ENCODE measurements at places on chromosomes 6 and 20.

DNA sequence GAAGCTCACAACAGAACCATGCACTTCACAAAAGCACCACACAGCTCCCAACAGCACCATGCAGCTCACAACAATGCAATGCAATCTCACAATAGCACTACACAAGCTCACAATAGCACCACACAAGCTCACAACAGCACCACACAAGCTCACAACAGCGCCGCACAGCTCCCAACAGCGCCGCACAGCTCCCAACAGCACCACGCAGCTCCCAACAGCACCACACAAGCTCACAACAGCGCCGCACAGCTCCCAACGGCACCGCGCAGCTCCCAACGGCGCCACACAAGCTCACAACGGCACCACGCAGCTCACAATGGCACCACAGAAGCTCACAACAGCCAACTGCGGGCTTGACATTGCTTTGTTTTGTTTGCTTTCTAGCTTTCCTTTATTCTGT lies 198.1 kb downstream of the DLL1 start:
- DNase-seq = no peak

GRCh38 chr20:48782901-48783308 lies 44.9 kb downstream of the PREX1 start:
- DNase-seq = no peak

- no peak for DNase-seq
Measured at GRCh38 chr6:120005292-120005976, 655.9 kb upstream of the MAN1A1 start.

- DNase-seq = no peak
Measured at GRCh38 chr6:42276034-42276890, 58.6 kb upstream of the MRPS10 start.

DNA sequence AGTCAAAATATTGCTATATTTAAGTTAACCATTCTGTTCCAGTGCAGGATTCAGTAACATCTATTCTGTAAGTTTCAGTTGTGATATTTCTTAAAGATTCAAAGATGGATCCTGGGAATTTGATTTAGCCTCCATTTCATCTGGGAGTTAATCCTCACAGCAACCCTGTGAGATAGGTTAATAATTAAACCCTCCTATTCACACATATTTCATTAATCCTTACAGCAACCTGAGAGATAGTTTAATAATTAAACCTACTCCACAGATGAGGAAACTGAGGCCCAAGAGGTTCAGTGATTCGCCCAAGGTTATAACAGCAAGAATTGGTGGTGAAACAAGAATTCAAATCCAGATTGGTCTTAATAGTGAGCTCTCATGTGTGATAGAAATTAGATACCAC lies 10.9 kb upstream of the ZBTB2 start:
- no peak for DNase-seq

DNA sequence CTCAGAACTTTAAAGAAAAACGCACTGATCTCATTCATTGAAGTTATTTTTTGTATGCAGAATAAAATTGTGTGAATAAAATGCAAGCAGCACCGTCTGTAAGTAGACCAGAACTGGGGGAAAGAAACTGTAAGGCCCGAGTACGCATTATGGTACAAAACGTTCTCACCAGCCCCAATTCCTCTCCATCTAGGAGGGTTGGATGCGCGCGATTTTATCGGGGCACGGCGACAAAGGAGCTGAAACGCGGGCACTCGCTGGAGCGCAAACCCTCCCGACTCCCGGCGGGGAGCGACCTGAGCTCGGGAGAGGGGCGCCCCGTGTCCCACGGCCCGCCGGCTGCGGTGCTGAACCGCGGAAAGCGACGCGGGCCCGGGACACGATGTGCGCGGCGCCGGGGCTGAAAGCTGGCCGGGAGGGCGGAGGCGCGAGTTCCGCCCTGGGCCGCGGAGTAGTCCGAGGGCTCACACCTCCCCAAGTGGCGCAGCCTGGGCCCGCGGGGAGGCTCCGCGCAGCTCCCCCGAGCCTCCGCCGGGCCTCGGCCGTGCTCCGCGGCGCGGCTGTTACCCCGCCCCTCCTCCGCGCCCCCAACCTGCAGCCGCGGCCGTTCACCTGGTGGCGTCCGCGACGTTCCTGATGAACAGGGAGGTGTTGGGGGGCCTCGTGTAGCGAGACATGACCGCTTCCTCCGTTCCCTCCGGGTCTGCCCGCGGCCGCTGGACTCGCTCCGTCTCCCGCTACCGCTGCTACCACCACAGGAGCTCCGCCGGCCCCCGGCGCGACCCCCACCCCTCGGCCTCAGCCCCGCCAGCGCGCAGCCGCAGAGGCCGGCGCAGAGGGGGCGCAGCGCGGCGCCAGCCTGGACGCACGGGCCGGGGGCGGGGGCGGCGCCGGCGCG lies at the start of gene SRSF12:
TSS of gene SRSF12 (minus strand) at position 861 of the 898 bp plus-strand sequence. CDS start at position 677, 184 bp downstream.
- no peak for DNase-seq

DNA sequence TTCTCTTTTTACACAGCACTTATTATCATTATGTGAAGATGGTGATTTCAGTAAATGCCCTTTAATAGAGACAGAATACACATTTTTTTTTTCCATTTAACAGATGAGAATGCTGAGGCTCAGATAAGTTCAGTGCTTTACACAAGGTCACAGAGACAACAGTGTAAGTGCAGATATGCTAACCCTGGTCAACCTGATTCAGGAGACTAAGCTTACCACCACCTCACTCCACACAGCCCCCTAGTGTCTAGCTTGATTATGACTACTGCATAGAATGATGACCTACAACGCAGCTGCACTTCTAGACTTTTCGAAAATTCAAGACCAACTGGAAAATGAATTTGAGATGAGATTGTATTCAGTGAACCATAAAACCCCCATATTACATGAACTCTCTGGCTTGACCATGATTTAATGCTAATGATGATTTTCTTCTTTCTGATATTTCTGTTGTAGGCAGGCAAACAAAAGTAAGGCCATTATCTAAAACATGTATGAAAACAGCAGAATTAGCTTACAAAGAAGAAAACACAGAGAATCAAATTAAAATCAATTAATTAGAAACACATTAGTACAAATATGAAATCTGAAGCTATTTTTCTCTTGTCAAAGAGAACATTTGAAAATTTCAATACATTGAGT lies 212.1 kb upstream of the PHACTR1 start:
- peak; percentile 45 for DNase-seq

DNA sequence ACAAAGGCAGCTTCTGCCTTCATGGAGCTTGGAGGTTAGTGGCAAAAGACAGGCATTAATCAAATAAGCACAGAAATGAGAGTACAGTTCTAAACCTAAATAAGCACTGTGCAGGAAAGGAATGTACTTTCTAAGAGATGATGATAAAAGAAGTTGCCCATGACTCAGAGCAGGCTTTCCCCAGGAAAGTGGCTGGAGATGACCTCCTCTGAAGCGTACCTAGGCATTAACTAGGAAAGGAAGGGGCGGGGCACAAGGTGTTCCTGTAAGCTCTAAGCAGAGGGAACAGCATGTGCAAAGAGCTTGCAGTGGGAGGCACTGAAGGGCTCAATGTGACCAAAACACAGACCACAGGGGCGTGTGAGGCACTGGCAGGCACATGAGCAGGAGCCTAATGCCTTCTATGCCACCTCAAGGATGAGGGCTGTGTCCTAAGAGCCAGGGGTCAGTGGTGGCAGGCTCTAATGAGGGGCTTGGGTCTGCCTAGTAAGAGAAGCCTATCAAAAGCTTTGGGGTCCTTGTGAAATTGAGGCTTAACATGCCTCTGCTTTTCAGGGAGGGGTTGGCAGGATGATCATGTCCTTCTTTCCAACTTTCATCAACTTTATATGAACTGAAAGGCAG lies 4.9 kb downstream of the SSTR4 start:
- DNase-seq = no peak

GRCh38 chr6:127190552-127190951 lies 72.1 kb downstream of the RSPO3 start:
- no peak for DNase-seq

DNA sequence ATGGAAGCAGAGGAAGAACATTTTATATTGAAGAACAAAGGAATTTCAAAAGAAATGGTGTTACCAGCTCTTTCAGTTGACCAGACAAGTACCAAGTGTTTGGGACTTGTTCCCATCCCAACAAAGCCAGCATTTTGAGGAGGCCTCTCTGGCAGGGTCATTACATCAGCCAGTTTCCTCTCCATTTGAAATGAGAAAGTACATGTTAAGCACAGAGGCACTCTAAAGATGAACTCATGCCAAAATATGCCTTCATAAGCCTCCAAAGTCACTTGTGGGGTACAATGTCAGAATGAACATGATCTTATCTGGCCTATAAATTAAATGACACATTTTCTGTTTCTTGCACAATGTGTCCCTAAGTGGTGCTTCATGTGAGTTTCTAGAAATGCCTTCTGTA lies 223.9 kb downstream of the PRL start:
- DNase-seq = no peak

DNA sequence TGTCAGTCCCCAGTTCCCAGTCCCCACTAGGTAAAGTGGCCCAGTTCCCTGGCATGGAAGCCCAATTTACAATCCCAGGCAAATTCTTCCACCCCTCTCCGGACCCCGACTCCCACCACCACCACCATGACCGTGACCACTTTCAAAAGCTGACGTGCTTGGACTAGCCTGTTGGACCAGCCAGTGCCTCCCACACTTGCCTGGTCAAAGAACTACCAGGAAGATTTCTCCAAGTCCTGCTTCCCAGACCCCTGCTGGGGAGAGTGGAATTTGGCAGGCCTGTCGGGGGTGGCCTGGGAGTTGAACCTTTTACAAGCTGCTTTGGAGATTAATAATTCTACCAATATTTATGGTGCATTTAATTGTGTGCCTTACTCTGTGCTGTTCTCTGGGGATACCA lies 1.4 kb upstream of the PTPRT start:
- DNase-seq = no peak

DNA sequence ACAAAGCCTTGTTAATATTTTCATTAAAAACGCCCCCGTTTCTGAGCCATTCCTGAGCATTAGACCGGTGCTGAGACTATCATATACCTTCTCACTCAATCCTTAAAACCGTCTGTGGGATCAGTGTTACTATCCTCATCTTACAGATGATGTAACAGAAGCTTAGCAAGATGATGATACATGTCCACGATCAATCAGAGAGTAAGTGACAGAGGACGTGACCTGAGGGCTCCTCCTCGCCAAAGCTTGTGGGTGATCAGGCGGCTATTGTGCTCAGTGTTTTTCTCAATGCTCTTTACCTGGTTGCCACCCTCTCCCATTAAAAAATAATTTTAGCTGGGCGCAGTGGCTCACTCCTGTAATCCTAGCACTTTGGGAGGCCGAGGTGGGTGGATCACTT lies 113.1 kb downstream of the MTHFD1L start:
- no peak for DNase-seq

DNA sequence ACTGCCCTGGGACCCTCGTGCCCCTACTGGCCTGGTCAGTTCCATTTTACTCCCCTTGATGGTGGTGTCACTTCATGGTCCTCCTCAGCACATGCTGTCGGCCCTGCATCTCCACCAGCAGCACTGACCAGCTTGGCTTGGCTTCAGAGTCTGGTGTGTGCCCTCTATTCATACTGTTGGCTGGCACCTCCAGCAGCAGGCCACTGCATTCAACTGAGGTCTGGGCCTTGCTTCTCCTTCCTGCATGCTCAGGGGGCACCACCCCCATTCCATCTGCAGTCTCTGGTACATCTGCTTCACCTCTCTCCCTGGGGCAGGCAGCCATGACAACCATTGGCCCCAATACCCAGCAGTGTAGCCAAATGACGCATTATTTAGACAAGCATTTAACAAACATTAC lies 155.9 kb downstream of the SLC24A3 start:
- no peak for DNase-seq

DNA sequence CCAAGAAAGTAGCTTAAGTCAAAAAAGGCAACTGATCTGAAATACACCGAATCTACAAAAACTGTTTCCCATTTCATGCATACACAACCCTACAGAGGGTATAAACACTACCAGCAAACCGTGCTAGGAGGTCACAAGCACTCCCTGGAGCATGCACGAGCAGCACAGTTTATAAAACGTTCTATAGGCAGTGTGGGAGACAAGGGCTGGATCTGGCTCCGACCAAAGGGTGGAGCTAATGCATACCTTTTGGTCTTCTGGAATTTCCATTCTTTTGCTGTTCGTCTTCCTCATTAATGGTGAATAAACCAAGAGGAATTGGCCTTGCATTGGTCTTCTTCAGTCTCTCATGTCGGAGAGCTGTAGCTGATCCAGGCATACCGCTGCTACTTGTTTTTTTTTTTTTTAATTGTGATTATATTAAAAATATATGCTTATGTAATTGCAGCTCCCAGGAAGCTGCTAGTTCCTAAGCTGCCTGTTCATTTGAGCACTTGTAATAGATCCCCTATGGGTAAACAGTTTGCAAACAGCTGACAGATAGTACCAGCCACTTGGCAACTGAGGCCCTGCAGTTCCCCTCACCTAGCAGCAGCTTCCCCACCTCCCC lies 24.5 kb downstream of the MAP7 start:
- no peak for DNase-seq

GRCh38 chr6:130409418-130410100 lies 43.7 kb downstream of the TMEM200A start:
- no peak for DNase-seq

DNA sequence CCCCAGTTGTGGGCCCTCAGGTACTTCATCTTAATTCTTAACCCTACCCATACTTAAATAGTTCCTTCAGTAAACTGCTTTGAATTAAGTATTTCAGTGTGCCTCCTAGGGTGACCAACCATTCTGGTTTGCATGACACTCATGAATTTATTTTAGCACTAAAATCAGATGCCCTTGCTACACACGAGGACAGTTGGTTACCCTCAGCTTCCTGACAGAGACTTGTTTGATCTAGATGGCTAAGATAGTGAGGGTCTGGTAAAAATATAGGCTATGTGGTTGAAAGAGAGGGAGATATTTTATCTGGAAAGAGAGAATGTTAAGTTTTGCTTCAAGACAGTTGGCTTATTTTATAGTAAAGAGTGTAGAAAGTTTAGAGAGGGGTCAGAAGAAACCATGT lies 10.6 kb downstream of the PGK2 start:
- no peak for DNase-seq

- no peak for DNase-seq
Measured at GRCh38 chr6:5335020-5335419, 73.7 kb downstream of the FARS2 start.

GRCh38 chr20:24785141-24786110 lies 163.6 kb upstream of the CST7 start:
- DNase-seq = no peak

GRCh38 chr6:374956-375355 lies 16.6 kb upstream of the IRF4 start:
- DNase-seq = no peak

DNA sequence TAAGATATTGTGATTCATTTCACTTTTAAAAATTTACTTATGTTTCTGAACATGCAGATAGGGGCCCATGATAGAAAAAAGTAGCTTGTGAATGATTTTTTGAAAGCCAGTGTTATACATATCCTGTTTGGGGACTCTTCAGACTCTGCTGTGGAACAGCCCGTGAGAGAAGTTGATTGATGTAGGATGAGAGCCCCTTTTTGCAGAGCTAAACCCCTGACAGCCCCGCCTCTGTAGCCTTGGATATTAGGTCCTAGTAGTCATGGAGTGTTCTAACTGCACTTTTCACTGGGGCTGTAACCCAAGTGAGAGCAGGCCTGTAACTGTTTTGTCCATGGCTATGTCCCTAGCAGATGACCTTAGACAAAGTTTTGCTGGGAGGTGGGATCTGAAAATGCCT lies 8.2 kb downstream of the TMEM200A start:
- no peak for DNase-seq
